ENCODE measurements at places on chromosomes 7 and 10. TPM values are rescaled to one million over a fixed set of nuclear protein-coding genes. Genes with fewer than 3 reads are reported as not detected.

Gene CYP26C1
- total RNA-seq = not detected

Gene TMEM270
- total RNA-seq = not detected

Gene CDNF
- total RNA-seq = 2.3 TPM

Gene TMEM140
- total RNA-seq = 4.3 TPM

Gene RHBDD2
- 37.5 TPM for total RNA-seq

Gene GNGT1
- not detected for total RNA-seq

DNA sequence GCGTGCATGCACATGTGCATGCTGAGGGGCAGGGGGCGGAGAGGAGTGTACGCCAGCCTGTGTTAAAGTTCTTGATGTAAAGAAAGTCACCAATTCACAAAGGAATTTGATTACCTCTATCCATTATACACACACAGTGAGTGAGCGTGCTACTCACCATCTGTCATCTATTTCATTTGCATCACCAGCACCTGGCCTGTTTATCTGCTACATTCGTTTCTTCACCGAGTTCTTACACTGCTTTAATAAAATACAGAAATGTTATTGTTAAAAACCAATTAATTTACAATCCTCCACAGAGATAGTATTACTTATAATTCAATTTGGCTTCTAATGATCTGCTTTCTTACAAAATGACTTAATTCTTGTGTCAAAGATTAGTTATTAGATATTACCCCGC, 32.6 kb downstream of the NEUROD6 start:
- DNase-seq = no peak

GRCh38 chr10:126373972-126374371, 14.3 kb downstream of the ADAM12 start:
- no peak for DNase-seq

DNA sequence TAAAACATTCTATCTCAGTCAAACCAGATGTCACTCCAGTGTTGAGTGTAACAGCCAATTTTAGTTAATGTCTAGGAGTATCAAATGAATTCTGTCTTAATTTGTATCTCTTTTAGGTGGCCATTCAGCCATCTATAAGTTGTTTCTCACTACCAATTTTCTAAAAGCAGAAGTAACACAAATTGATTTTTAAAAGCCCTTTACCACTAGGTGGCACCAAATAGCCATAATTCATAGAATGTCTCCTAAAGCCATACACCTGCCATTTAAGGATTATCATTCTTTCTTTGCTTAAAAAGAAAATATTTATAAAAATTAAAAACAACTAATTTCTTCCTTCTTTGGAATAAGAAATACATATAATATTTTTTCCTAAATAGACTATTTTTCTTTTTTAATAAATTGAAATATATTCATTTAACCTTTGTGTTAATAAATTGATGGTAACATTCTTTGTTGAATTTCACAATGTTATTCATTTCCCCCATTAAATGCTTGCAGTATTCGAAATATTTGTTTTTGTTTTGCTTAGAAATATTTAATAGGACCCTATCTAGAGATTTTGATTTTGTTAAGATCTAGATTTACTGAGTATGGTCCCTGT, 107.8 kb upstream of the PPP1R3A start:
- DNase-seq = no peak

- DNase-seq = no peak
Observed at GRCh38 chr7:4613846-4614548, 68.1 kb upstream of the FOXK1 start.

DNA sequence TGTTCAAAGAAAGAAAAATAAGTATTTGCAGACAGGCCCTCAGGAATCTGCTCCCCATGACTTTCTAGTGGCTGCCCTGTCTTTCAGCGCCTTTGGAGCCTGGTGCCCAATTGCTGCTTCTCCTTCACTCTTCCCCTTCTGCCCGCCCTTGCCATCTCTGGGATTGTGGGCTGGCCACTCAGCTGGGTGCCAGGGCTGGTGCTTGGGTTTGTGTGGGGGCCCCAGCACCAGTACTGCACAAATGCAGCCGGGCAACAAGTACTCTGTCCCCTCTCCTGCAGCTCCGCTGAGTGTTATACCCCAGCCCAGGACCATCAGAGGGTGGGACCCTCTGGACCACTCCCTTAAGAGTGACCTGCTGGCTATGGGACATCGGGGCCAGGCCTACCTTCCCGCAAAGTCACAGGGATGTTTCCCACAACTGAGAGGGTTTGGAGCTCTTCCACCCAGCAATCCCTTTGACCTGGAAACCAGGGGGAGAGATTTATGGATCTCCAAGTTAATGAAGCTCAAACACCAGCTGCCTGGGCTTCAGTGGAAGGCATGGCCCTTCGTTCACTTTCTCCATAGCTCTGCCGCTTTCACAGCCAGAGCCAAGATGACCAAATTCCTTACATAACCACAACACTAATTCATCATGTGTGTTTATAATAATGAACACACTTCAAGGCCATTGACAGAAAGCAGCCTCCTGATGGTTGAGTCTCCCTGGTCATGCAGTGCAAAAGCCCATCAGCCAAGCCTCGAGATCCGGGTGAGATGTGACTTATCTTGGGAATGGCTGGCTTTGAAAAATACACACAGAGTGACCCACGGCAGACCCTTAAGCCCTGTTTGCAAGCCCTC, 313.9 kb upstream of the ZNF32 start:
- DNase-seq = peak; percentile 69

DNA sequence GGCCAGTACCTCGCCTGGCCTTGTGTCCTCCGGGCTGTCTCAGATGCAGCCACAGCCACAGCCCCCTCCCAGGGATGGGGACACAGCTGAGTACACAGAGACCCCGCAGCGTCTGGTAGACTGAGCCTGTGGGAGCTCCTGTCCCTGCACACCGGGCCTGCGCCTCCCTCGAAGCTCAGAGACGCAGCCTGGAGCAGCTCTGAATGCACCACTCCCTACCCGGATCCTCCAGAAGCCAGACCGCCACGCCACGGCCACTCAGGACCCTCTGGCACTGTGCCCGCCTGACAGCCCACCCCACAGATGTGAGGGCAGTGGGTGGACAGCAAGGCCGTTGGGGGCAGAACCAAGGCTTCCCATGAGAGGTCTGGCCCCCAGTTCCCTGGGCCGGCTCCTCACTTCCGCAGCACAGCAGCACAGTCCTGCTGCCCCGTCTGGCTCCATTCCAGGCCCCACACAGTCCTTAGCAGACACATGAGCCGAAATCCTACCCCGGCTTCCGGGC, 40.8 kb downstream of the PAPOLB start:
- DNase-seq = no peak

GRCh38 chr7:130425796-130426195, 15.0 kb downstream of the CEP41 start:
- DNase-seq = no peak

DNA sequence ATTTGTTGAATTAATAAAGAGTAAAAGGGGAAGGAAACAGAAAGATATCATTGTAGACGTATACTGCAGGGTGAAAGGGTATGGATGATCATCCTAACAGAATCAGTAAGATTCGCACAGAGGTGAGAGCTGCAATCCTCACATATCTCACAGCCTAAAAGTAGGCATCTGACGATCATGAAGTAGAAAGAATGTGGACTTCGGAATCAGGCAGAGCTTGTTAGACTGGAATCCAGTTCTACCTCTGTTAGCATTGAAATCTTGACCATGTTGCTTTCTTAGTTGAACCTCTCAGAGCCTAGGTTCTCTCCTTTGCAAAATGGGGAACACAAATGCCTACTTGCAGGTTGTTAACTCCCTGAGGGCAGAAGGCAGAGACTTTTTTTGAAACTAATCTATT, 320.0 kb upstream of the C7orf33 start:
- DNase-seq = no peak

DNA sequence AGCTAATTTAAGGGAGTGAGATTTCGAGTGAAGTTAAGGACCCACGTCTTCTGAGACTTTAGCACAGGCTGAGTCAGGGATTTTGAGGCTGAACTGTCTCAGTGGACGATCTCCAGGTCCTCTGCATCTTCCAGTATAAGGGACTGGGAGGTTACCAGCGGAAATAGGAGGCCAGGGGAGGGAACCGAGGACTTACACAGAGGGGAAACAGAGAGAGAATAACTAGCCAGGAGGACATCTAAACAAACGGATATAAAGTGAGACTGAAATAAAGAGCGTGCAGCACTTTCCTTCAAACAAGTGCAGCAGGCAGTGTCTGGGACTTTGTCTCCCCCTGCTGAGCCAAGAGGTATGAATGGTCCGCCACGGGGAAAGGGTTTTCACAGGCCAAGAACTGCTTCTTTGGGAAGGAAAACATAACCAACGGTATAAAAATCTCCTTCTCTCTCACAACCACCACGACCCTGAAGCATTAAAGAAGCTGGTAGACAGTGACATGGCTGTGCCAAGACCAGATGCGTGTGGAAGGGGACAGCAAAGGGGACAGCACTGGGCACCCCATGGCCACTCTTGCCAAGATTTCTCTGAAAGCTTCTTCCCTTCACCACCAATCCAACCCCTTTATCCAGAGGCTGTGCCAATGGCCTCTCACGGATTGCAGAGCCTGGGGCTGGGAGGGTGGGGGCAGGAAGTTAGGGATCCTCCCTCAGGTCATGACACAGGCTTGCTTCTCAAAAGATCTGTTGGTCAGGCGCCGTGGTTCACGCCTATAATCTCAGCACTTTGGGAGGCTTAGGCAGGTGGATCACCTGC, 72.0 kb downstream of the SLC37A3 start:
- DNase-seq = peak; percentile 91

DNA sequence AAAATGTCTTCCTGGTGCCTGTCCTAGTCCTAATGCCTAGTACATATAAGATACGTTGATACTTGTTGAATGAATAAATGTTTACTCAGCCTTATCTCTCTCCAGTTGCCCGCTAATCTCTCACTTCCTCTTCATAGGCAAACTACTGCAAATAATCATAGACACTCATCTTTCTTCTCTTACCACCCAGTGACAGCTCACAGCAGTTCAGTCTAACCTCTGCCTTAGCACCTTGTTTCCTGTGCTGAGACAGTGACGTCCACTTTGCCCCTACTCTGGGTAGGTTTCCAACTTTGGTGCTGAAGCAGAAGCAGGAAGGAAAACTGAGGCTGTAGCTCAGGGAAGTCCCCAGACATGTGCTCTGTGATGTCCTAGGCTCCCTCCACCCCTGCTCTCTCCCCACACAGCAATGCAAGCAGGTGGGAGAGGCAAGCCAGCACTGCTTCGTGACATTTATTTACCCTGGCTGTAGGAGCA, 45.5 kb upstream of the RHOBTB1 start:
- DNase-seq = no peak

- no peak for DNase-seq
Observed at GRCh38 chr10:67678335-67678974, 17.5 kb downstream of the CTNNA3 start.

GRCh38 chr10:103982639-103983038, 15.7 kb downstream of the SLK start:
- DNase-seq = no peak

DNA sequence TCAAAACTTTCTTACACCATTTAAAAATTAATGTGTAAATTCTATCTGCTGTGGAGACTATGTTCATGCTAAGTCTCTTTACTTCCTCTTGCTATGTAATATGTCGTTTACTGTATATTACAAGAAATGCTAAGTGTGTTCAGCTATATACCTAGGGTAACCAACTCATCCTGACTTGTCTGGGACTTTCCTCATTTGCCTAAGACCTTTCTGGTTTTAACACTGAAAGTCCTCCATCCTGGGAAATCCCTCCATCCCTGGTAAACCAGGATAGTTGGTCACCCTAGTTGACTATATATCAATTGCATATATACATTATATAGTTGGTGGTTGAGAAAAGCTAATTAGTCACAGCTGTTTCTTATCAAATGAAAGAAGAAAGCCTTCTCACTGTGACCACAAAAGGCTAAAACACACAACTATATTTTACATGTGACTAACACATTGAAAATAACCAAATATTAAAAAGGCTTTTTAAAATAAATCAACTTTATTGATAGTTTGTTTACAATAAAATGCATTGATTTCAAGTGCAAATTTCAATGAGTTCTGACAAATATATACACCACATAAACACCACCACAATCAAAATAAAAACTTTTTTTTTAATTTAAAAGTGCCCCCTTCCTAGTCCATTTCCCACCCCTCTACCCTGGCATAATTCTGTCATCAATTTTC, 167.7 kb upstream of the INHBA start:
- DNase-seq = no peak
